ENCODE measurements at places on chromosomes 11 and 22.

DNA sequence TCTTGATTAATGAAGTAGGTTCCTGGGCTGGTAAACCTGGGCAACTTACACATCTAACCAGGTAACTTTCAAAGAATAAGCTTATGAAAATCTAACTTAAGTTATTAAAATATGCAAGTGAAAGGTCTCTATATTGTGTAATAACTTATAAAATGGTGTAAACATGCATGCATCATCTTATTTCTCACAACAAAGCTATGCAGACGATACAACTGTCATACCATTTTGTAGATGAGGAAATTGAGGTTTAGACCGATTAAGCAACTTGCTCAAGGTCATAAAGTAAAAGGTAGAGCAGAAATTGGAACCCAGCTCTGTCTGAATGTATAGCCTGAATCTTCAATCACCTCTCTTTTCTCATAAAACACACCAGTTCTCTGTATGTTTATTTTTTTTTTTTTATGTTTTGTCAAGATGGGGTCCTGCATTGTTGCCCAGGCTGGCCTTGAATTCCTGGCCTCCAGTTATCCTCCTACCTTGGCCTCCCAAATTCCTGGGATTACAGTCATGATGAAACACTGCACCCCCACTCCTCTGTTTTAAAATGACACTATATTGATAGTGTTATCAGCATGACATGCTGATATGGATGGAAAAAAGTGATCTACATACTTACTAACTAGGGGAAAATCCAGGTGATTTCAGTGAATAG is 109.6 kb downstream of the SGSM3 start:
- DNase-seq = no peak

DNA sequence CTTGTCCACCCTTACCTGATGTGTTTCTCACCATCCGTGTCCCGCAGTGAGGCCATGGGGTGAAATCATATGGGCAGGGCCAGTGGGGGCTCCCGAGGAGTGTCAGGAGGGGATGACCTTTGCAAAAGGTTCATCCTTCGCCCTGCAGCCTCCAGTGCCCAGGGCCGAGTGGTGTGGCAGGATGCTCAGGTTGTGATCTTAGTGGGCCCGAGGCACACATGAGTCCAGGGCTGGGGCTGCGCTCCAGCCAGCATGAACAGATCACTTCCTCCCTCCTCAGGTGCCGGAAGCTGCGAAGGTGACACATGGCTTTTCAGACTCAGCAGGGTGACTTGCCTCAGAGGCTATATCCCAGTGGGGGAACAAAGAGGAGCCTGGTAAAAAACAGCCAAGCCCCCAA is 2.8 kb upstream of the FKBP2 start:
- no peak for DNase-seq

DNA sequence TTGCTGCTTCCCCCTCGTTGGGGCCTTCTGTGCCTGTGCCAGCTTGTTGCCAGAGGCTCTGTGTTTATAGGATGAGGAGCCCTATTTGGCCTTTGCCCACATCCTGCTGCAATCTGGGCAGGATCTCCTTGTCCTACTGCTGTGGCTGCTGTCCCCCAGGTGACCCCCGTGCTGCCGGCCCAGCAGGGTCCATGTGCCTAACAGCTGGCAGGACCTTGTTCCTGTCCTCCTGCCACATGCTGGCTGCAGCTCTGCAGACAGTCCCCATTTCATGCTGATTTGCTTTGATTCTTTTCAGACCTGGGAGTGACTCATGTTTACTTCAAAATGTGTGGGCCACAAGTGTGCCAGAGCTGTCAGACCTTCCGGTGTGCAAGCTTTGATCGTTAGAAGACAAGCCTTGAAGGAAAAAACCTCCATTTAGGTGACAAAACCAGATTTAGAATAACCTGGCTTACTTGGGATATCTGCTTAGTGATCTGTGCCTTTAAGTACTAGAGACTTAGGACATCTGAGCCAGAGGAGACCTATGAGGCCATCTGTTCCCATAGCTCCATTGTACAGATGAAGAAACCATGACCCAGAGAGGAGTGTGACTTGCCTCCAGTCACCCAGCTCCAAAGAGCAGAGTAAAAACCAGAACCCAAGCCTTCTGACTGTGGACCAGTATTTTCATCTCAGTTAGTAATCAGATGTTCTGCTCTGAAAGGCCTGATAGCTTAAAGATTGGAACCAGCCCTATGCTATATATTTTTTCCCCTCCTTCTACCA is 11.1 kb downstream of the NAV2 start:
- no peak for DNase-seq

DNA sequence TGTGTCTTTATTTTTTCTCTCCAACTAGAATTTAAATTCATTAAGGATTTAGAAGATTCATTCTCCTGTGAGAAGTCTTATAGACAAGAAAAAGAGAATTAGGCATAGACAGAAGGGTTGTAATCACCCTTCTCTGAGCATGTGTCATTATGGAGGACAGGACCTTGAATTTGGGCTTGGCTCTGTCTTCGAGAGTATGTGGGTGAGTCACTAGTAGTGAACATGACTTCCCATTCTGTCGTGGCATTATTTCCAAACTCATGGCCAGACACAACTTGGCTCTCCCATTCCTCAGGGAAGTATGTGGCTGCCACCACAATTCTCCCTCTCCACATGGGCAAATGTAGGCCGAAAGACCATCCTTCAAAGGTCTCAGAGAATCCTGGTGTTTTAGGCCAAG is 14.3 kb upstream of the ANKK1 start:
- no peak for DNase-seq

GRCh38 chr11:66868082-66868725 is 11.3 kb downstream of the LRFN4 start:
- DNase-seq = no peak

- no peak for DNase-seq
Measured at GRCh38 chr11:125451400-125452124, 44.5 kb downstream of the FEZ1 start.

- no peak for DNase-seq
Measured at GRCh38 chr11:114195981-114196731, 100.0 kb upstream of the NNMT start.

GRCh38 chr22:45879552-45879949 is 97.4 kb downstream of the WNT7B start:
- DNase-seq = no peak

GRCh38 chr22:44244265-44244822 is 63.6 kb downstream of the PARVG start:
- DNase-seq = no peak

Measured in stimulated activated CD4-positive, alpha-beta T cell treated with anti-CD3 and anti-CD28 coated beads, Interleukin-1b, Interleukin-23, amount 100 ng/mL, for 1 hour (primary cell).